Lower lobe of right lung (tissue), 2 donors: ENCODE measurements at places on chromosomes 3 and 15. TPM values are rescaled to one million over a fixed set of nuclear protein-coding genes. Genes with fewer than 3 reads are reported as not detected.

Gene AAGAB
- 24.9 TPM for total RNA-seq

Gene KLHL40
- total RNA-seq: not detected

Gene ANKUB1
- 3.1 TPM for total RNA-seq

GRCh38 chr15:33503681-33504080 is 192.9 kb downstream of the RYR3 start:
- H3K4me3 ChIP-seq: no peak overlapping the region
- peaks cover 6% of the 10 kb centered on the region for H3K27me3 ChIP-seq
- no peaks in the 10 kb centered on the region for H3K36me3 ChIP-seq
- H3K27ac ChIP-seq: no peak overlapping the region
- DNase-seq: no peak
- no peaks in the 10 kb centered on the region for H3K4me1 ChIP-seq

DNA sequence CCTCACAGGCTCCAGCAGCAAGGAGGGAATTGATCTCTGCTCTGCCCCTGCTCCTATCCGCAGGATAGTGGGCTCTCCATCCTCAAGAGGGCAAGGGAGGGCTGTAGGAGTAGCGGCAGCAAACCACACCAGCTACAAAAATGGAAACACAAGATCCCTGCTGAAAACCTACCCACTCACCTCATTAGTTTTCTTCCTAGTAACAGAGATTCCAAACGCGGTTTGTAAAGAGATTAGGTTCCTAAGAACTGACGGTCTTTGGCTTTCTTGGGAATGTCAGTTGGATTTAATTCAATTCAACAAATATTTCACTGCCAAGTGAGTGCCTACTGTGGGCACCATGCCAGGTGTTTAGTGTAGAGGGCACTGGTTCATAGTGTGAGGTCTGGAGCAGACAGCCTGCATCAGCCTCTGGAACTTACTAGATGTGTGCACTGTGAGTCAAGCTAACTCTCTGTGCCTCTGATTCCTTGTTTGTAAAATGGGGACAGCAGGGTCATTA is 84.7 kb downstream of the MRPL46 start:
- H3K4me1 ChIP-seq: no peaks in the 10 kb centered on the region
- DNase-seq: no peak
